ENCODE measurements at places on chromosomes 2 and 18.

DNA sequence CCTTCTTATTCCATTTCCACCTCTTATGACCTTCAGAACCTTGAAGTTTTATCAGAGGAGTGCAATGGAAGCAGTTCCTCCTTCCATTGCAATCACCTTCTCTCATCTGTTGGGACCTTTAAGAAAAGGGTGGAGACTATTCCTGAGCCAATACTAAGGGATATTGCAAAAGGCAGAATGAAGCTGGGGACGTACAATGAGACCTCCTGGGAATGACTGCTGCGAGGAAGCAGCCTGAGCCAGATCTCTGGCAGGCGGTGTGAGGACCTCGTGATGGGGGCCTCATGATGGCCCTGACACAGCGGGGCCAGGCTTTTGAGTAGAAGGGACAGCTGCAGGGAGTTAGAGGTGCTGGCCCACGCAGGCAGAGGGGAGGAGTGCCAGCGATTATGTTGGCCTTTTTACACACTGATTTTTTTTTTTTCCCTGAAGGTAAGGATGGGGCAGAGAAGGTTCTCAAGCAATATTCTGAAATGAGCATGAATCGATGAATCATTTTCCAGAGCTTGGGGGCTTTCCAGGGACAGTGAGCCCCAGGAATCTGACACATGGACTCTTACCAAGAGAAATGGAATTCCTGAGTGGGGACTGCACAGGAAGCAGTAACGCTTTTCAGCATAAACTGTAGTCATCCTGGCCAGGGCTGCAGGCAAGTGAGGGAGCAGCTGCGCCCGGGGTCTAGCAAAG is 40.0 kb upstream of the LAPTM4A start:
- DNase-seq = no peak

GRCh38 chr2:189261431-189261841 is 81.9 kb upstream of the COL5A2 start:
- no peak for DNase-seq

DNA sequence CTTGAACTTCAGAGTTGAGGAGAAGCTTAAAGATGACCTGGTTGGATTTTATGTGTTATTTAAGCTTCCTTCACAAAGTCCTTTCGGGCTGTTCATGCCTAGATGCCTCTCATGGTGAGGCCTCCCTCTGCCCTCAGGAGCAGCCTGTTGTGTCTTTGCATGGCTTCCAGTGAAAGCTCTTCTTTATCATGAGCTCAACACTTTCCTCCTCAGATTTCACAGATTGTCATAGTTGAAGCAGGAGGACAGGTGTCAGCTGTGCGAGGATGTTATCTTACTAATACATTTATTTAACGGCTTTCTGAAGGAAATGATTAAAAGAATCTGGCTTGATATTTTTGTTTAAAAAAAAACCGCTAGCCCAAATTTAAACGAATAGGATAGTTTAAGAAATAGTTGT is 48.8 kb upstream of the ITSN2 start:
- DNase-seq = no peak

GRCh38 chr2:143803936-143804335 is 674.7 kb downstream of the ARHGAP15 start:
- DNase-seq = no peak

DNA sequence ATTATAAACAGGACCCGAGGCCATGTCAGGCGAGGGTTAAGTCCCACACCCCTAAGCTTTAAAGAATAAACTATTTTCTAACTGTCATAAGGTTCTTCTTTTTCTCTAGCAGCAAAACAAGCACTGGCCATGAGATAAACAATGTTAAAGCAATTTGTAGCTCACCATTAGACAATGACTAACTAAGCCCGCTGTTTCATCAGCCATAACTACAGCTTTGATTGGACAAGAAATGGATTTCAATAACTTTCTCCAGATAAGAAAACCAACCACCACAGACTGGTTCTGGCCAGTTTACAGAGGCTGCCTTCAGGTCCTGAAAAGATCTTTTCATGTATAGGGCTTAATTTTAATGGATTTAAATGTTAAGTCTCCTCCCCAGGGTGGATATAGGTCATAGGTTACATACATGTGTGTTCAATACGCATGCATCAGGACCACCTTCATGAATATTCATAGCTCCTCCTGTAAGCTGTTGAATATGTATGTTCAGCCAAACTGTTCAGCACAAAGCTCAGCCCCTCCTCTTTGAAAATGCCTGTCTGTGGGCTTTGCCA is 108.7 kb upstream of the RAB6C start:
- no peak for DNase-seq

DNA sequence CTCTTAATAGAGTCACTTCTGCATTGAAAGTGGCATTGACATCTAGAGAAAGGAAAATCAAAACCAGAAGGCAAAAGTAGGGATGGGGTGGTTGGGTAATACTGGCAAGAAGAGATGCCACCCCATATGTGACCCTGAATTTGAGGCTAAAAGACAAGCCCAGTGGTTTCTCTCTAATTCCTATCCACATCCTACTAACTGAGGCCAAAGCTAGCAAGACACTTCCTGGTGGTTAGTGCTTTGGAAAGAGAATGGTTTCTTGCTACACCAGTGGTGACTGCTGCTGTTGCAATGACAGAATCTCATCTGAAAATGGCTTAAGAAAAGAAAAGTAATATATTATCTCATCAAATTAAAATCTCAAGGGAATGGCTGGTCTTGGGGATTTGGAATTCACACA is 640.6 kb downstream of the EPHA4 start:
- no peak for DNase-seq
